Erythroblast (primary cell): ENCODE measurements at places on chromosomes 3 and 15.
A peak's percentile ranks its signal among the peaks of the same experiment; 100 is the strongest.

DNA sequence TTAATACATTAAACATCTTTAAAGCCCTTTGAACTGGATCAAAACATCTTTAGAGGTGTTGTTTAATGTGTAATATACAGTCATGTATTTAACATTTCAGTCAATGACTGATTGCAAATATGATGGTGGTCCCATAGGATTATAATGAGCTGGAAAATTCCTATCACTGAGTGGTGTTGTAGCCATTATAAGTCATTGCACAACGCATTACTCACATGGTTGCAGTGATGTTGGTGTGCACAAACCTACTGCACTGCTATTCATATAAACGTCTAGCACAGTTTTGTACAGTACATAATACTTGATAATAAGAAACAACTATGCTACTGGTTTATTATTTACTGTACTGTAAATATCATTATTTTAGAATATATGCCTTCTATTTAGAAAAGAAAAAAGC is 75.6 kb downstream of the DTWD1 start:
- no peak for DNase-seq

GRCh38 chr3:106534206-106534605 is 665.4 kb upstream of the CBLB start:
- DNase-seq, result no peak

DNA sequence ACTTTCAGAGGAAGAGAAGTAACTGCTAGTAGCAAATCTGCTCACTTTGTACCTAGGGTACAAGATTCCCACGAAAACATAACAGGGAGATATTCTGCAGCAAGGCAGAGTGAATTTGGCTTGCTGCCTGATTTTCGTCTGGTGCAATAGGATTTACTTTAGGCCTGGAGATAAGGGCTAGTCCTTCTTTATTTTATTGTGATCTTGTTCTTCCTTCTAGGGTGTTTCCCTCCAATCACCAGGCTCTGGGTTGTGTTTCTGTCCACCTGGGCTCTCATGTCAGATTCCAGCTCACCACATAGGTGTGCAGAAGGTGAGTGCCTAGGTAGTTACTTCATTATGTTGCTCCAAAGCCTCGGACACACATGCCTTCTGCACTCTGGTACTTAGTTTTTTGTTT is 211.8 kb upstream of the RGMA start:
- DNase-seq, result no peak

GRCh38 chr3:36871379-36872126 is 73.3 kb downstream of the TRANK1 start:
- DNase-seq, result no peak

DNA sequence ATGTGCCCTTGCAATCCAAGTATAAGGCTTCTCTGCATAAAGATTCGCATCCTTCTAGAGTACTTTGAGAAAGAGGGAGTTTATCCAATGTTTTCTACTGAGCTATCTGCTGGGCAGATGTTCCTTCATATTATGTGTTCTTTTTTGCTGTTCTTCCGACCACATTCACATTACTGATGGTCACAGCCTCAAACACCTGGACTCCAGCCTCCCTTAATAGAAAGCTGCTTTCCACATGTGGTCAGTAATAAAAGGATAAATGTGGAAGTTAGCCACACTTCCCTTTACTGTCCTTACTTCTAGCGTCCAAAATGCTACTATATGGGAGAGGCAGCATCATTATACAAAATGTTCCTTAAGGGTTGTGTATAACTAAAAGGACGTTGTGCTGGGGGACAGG is 116.9 kb downstream of the CD47 start:
- DNase-seq, result no peak

- no peak for DNase-seq
These were observed 781.2 kb downstream of the ROBO1 start for GRCh38 chr3:78986416-78987101.

- DNase-seq, result peak; percentile 53
These were observed 1.5 kb downstream of the RPN1 start for GRCh38 chr3:128648940-128649663.

DNA sequence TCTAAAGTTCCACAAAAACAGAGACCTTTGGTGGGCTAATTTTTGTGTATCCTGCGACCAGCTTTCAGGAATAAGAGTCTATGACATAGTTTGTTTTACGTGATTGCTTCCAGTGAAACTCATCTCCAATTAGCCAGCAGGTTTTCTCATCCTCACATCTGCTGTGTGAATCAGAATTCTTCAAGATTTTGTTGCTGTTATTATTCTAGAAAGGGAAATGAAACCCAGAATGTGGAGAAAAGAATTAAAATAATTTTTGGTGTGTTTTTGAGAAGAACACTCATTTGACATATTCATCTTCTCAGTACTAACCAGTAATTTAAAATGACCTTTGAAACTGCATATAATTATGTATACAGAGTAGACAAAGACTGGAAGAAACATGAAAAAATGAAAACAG is 175.9 kb downstream of the USP13 start:
- no peak for DNase-seq

DNA sequence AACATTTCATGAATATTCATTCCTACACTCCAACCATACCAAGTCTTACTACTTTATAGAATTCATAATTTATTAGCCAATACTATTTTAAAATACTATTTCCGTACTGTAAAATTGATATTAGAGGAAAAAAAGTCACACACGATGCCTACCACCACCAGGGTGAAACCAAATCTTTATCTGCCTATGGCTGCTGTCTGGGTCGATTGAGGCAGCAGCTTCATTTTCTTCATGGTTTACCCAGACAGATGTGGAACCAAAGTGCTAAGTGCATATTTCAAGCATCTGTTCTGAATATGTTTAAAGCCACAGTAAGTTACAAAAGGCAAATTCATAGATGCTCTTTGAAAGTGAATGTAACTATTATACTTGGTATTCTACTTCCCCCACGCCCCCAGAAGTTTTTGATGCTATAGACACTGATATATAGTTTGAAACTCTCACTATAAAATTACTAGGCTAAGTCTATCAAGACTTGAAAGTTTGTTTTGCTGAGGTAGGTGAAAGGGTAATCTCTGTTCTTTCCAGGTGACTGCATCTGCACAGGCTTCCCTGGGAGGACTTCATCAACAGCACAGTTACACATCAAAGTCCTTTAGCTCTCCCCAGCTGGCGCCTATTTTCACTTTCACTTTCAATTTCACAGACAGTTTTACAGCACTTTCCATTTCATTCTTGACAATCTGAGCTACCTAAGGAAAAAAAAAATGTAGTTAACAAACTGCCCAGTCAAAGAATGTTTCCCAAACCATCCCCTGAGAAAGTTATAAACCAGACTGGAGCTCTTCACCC is 113.9 kb downstream of the POLQ start:
- peak; percentile 37 for DNase-seq
